Fibroblast of villous mesenchyme (primary cell): ENCODE measurements at places on chromosomes 4 and X. TPM values are rescaled to one million over a fixed set of nuclear protein-coding genes. Genes with fewer than 3 reads are reported as not detected.

Gene MAGEB2
- 2.6 TPM in 1 of 2 replicates, not detected in the other for total RNA-seq

DNA sequence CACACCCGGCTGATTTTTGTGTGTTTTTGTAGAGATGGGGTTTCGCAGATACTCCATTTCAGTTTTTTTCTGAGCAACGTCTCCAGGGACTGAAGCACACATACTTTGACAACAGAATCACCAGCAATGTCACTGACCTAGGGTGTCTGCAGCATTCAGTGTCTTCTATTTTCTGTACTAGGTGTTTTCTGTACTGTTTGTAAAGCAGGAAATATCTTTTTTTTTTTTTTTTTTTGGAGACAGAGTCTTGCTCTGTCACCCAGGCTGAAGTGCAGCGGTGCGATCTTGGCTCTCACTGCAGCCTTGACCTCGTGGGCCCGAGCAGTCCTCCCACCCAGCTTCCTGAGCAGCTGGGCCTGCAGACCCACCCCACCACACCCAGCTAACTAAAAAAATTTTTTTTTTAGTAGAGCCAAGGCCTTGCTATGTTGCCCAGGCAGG, 8.9 kb downstream of the ADD1 start:
- DNase-seq, result peak; percentile 12

- DNase-seq, result no peak
Measured at GRCh38 chr4:91325495-91325894, 978.3 kb upstream of the GRID2 start.

Gene GLRA2
- total RNA-seq, result 0.32 TPM in 1 of 2 replicates, not detected in the other

Gene MEPE
- not detected in 2 replicates for total RNA-seq

GRCh38 chr4:1500966-1501753, 94.9 kb upstream of the NKX1-1 start:
- DNase-seq, result no peak

GRCh38 chrX:11352296-11352741, 59.1 kb downstream of the AMELX start:
- DNase-seq, result peak; percentile 11

Gene RPL39
- 937 and 1,300 TPM in 2 replicates for total RNA-seq

Gene SMR3B
- not detected in 2 replicates for total RNA-seq

DNA sequence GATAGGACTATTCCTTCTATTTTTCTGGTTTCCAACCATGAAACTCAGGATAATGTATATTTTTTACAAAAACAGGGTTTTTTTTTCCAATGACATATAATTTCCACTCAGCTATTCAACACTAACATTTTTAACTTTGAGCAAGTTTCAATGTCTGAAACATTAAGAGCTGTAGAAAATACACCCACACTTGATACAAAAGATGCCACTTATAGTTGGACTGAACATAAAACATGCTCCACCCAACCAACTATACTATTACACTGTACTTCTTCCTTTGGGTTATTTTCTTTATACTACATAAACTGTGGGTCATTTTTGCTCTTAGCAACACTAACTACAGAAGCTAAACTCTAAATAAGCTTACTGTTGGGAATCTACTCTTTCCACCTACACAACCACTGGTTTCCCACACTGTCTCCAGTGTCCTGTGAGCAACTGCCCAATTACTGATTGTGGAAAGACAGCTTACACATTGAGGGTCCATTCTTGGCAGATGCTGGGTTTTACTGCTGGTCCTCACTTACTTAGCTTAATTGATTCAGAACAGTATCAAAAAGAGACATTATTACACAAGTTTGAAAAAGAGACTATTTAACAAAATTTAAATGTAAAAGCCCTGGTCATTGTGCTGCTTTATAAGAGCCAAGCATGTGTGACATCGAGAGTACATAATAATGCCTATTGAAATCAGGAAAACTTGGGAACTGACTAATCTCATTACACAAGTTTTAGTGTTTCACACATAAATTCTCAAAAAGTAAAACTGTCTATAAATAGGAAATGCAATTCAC, 6.3 kb downstream of the AMMECR1 start:
- no peak for DNase-seq
